ENCODE measurements at places on chromosomes 5 and 9.

- no peak for DNase-seq
Observed at GRCh38 chr9:119218293-119218692, 150.9 kb downstream of the BRINP1 start.

GRCh38 chr9:132708769-132709430 is 38.6 kb downstream of the GTF3C4 start:
- no peak for DNase-seq

DNA sequence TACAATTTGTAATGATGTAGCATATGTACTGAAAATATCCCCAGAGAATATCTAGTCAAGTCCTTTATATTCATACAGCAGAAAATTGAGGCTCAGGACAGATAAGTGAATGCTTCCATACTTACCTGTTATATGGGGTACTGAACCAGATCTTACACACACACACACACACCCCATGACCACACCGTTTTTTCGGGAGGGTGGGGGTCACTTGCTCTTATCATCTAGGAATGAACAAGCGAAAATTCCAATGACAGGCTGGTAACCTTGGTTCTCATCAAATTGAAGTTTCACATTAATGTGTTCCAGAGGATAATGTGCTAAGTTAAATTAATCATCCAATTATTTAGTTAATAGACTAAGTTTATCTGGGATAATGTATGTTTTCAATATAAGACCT is 48.8 kb downstream of the ARL15 start:
- no peak for DNase-seq

DNA sequence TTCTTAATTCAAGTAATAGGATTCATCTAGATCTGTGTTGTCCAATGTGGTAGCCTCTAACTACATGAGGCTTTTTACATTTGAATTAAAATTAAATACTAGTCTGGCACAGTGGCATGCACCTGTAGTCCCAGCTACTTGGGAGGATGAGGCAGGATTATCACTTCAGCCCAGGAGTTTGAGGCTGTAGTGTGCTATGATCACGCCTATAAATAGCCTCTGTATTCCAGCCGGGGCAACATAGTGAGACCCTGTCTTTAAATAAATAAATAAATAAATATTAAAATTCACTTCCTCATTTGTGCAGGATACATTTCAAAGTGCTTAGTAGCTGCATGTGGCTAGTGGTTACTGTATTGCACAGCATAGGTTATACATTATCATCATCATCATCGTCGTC is 91.8 kb downstream of the UBE2R2 start:
- DNase-seq, result no peak

DNA sequence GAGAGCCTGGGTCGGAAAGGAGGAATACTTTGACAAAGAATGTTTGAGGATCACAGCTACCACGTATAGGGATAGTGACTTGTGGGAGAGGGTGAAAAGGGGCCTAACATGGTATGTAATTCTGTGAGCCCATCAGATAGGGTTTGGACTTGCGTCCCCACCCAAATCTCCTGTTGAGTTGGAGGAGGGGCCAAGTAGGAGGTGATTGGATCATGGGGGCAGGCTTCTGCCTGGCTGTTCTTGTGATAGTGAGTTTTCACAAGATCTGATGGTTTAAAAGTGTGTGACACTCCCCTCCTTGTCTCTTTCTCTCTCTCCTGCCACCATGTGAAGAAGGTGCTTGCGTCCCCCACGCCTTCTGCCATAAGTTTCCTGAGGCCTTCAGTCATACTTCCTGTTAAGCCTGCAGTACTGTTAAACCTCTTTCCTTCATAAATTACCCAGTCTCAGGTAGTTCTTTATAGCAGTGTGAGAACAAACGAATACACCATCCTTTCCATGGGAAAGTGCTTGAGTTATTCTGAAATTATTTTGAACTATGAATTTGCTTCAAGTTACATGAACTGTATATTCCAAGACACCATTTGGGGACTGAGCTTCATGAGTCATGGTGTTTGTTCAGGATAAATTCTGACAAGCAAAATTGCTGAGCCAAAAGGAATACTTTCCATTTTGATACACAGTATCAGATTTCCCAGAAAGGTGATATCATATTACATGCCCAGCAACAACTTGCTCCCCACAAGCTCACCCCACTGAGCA is 68.8 kb upstream of the SSBP2 start:
- DNase-seq, result no peak

DNA sequence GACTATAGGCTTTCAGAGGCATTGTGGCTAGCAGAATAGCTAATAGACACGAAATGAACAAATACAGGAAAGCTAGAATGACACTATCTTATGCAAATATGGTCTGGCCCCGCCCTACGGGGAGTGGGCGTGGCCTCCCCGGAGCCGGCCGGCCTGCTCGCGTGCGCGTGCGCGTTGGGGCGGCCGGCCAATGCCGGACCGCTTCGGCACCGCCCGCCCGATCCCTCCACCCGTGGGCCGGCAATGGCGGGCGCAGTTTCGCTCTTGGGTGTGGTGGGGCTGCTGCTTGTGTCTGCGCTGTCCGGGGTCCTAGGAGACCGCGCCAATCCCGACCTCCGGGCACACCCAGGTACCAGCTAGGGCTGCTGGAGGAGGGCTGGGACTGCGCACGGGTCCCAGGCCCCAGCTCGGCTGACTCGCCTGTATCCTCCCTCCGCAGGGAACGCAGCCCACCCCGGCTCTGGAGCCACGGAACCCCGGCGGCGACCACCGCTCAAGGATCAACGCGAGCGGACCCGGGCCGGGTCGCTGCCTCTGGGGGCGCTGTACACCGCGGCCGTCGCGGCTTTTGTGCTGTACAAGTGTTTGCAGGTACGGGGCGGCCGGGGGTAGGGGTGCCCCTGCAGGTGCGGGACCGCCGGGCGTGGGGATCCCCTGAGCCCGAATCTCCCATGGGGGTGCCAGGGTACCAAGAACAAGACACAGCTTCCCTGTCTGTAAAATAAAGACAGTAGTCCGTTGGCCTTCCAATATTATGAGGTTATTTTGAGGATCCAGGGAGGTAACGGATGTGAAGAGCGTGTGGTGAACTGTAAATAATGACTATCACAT is at the start of gene CCDC107:
TSS of gene CCDC107 (plus strand) at position 156 of the 831 bp plus-strand sequence. CDS start at position 244, 88 bp downstream.
- DNase-seq, result peak; percentile 70

DNA sequence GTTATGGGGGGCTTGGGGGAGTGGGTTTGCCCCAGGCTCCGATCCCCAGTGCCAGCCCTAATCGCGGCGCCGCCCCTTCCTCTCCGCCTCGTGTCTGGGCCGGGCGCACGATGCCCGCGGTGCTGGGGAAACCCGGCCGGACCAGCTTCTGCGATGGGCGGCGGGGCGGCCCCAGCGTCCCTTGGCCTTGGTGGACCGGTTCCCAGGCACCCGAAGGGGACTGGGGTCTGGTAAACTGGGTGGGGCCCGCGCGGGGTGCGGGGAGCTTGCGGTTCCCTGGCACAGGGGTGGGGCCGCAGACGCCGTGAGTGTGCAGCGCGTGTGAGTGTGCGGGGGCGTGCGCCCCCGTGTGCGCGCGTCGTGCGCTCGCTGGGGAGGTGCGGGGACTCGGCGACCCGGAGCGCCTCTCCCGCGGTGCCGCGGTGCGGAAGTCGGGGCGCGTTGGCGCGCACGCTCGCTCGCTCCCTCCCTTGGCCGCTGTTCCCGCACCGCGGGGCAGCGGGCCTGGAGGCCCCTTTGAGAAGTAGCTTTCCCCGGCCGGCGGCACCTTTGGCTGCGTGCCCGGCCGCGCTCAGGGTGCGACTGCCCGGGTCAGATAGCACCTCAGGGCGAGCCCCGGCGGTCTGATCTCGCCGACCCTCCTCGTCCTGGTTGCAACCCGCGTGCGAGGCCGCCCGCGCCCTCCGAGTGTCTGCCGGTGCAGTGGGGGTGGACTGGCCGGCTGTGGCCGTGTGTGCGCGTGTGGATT is 568 bp downstream of the MACIR start:
- DNase-seq, result peak; percentile 62
